ENCODE measurements at places on chromosomes 1 and 21. TPM values are rescaled to one million over a fixed set of nuclear protein-coding genes. Genes with fewer than 3 reads are reported as not detected.

GPX7 gene
- 10.2 TPM for total RNA-seq

GRCh38 chr1:62142496-62142895 lies 52.2 kb upstream of the L1TD1 start:
- H3K27ac ChIP-seq: no peak overlapping the region
- no peaks in the 10 kb centered on the region for H3K4me1 ChIP-seq
- no peak for DNase-seq
- H3K36me3 ChIP-seq: peaks cover 8% of the 10 kb centered on the region

PLPPR4 gene
- total RNA-seq: 1.2 TPM

DNA sequence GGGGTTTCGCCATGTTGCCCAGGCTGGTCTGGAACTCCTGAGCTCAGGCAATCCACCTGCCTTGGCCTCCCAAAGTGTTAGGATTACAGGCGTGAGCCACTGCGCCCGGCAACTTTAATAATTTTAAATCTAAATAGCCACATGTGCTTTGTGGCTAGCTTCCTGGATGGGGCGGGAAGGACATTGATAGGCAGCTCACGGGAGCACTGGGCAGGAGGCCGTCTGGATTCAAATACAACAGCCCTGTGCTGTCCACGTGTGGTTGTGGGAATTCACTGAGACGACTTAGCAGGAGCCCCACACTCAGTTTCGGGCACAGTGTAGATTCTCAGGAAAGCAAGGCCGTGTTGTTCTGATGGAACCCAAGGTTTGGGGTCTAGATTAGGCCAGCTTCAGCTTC lies 177.1 kb downstream of the ETS2 start:
- H3K4me3 ChIP-seq: no peak overlapping the region
- peaks cover 17% of the 10 kb centered on the region for H3K4me1 ChIP-seq
- no peaks in the 10 kb centered on the region for H3K36me3 ChIP-seq
- no peak for DNase-seq

DNA sequence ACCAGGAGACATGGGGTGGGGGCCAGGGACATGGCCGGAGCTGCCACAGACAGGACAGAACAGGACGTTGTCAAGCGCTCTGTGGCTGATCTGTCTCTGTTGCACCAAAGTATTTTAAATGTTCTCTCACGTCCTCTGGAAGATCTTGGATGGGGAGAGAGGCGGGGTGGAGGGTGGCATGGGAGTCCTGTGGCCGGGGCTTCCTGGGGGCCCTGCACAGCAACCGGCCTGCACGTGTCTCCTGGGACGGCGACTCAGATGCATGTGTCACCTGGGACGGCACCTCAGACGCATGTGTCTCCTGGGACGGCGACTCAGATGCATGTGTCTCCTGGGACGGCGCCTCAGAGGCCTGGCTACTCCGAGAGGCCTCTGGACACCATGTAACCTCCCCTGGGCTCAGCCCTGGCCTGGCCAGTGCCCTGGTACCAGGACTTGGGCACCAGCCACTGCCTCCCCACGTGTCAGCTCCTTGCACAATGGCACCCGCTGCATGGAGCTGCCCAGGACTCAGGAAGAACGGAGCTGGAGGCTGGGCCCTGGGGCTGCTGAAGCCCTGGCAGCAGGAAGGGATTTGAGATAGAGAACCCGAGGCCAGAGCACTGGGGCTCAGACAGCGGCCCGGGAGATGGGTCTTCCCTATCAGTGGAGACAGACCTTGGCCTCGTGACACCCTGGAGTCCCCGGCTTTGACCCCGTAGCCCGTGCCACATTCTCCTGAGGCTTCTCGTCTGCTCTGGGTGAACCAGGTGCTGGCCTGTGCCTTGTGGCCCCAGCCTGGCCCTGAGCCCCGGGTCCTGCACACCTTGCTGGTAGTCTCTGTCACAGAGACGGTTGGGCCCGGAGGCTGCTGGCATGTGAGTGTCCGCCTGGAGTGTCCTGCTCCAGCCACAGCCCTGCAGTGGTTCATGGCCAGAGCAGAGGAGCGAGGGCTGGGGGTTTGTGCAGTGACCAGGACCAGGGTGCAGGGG lies 14.7 kb upstream of the SLC19A1 start:
- H3K4me1 ChIP-seq: no peaks in the 10 kb centered on the region
- no peak for DNase-seq
- no peaks in the 10 kb centered on the region for H3K36me3 ChIP-seq
- no peaks in the 10 kb centered on the region for H3K27me3 ChIP-seq

- no peaks in the 10 kb centered on the region for H3K36me3 ChIP-seq
- H3K27me3 ChIP-seq: no peaks in the 10 kb centered on the region
These were observed 55.9 kb downstream of the NFIA start for GRCh38 chr1:61138305-61138704.

- no peak overlapping the region for H3K4me3 ChIP-seq
- DNase-seq: no peak
- H3K4me1 ChIP-seq: no peaks in the 10 kb centered on the region
These were observed 80.4 kb upstream of the SPATA6 start for GRCh38 chr1:48552420-48552819.

GRCh38 chr1:81550753-81551152 lies 250.0 kb upstream of the ADGRL2 start:
- peaks cover 11% of the 10 kb centered on the region for H3K4me1 ChIP-seq
- no peaks in the 10 kb centered on the region for H3K27me3 ChIP-seq
- no peak overlapping the region for H3K27ac ChIP-seq

DNA sequence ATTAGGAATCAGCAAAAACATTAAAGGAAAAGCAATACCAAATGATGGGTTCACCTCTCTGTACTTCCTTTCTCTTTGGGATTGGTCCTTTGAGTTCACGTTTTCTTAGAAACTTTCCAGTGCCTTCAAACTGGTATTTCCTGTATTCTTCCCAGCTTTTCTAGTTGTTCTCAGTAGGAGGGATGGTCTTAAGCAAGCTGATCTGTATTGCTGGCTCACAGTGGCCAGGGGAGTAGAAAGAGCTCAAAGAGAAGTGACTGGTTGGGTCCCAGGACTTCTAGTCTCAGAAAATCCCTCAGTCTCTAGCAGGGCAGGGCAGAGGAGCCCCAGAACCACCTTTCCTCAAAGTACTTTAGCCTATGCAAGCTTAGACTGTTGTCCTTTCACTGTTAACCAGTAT lies 10.1 kb upstream of the USP24 start:
- no peaks in the 10 kb centered on the region for H3K4me1 ChIP-seq
- DNase-seq: no peak
- no peaks in the 10 kb centered on the region for H3K27me3 ChIP-seq

DNA sequence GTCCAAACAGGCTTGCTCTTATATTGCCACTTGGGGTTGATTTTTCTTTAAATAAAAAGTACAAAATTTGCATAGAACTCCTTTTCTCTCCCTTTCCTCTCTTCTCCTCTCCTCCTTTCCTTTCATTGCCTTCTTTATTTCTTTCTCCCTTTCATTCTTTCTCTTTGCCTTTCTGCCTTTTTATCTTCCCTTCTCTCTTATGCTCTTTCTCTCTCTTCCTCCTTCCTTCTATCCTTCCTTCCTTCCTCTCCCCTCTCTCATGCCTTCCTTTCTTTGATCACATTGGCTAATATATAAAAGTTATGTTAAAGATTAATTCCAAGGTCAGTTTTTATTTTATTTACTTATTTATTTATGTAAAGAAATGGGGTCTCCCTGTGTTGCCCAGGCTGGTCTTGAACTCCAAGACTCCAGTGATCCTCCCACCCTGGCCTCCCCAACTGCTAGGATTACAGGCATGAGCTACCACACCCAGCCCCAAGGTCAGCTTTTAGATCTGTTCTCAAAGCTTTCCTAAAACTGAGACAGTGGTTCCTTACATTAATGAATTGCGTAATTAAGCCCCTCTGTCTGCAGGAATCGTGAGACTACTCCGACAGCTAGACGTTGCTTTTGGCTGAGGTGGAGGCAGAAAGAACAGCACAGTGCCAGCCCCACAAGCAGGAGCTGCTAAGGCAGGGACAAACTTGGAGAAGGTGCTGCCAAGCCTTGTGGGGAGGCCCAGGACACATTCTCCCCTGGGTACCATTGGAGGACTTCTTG lies 361.9 kb downstream of the SIPA1L2 start:
- no peak overlapping the region for H3K27ac ChIP-seq
- no peaks in the 10 kb centered on the region for H3K27me3 ChIP-seq
- H3K4me3 ChIP-seq: no peak overlapping the region

ZCCHC17 gene
- 21.7 TPM for total RNA-seq

TMEM52 gene
- not detected for total RNA-seq

- no peaks in the 10 kb centered on the region for H3K36me3 ChIP-seq
- no peak overlapping the region for H3K27ac ChIP-seq
- no peaks in the 10 kb centered on the region for H3K27me3 ChIP-seq
- DNase-seq: no peak
- H3K4me3 ChIP-seq: no peak overlapping the region
These were observed 256.6 kb downstream of the ST6GALNAC3 start for GRCh38 chr1:76330991-76331603.

CFHR3 gene
- not detected for total RNA-seq

DNA sequence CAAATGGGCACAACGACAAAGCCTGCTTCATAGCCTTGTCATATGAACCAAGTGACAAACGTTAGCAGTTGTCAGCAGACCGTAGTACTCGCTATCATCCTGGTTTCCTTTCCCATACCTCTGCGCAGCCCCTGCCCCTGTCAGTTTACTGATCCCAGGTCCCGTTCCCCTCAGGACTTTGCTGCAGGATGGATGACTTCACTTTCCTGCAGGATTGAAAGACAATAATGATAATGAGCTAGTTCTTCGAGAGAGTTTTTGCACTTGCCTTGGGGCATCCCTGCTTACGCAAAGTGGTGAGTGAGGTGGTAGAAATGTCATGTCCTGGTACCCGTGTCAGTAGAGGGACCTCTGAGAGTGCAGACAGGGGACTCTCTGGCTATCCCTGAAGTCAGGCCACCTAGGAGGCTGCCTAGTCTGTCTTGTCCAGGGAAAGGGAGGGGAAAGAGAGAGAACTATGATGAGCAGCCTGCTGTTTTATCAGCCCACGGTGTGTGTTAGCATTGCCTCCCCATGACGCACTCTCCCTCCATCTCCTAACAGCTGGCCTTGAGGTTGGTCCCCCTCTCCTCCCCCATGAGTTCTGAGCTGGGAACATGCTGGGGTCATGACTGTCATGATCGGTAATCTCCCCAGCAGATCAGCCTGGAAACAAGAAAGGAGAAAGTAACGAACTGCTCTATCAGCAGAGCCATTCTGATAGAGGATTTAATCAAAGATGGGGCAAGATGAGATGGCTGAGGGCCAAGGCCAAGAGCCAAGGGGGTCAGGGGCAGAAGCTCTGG lies 53.7 kb downstream of the ELK4 start:
- H3K4me3 ChIP-seq: no peak overlapping the region
- H3K27ac ChIP-seq: no peak overlapping the region
- no peak for DNase-seq
- H3K4me1 ChIP-seq: no peaks in the 10 kb centered on the region
- H3K27me3 ChIP-seq: no peaks in the 10 kb centered on the region

TMPRSS3 gene
- not detected for total RNA-seq

DNA sequence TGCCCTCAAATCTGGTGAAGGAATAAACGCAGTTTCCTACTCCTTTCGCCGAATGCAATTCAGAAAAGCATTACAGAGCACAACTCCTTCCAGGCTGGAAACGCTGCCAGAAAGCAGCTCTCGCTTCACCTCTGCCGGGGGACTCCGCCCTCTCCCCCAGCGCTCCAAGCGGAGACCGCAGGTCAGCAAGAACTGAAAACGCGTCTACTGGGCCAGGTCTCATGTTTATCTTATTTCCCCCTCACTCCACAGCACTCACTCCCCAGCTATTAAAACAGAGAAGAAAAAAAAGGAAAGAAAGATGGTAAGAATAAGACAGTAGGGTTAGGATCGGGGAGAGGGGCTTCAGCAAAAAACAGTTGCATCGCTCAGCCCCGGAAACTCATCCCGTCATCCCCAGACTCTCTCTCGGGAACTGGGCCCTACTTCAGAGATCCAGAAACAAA lies 833 bp upstream of the RCOR3 start:
- peak overlapping the region; percentile 94 for H3K4me3 ChIP-seq
- H3K27ac ChIP-seq: peak overlapping the region; percentile 98
- H3K36me3 ChIP-seq: no peaks in the 10 kb centered on the region
- H3K27me3 ChIP-seq: no peaks in the 10 kb centered on the region
- peaks cover 16% of the 10 kb centered on the region for H3K4me1 ChIP-seq
- peak; percentile 40 for DNase-seq

GRCh38 chr1:235883261-235883927 lies 16.7 kb upstream of the LYST start:
- peaks cover 20% of the 10 kb centered on the region for H3K4me1 ChIP-seq
- peak overlapping the region; percentile 66 for H3K4me3 ChIP-seq
- peak overlapping the region; percentile 12 for H3K27ac ChIP-seq
- no peaks in the 10 kb centered on the region for H3K36me3 ChIP-seq
- DNase-seq: peak; percentile 85

DNA sequence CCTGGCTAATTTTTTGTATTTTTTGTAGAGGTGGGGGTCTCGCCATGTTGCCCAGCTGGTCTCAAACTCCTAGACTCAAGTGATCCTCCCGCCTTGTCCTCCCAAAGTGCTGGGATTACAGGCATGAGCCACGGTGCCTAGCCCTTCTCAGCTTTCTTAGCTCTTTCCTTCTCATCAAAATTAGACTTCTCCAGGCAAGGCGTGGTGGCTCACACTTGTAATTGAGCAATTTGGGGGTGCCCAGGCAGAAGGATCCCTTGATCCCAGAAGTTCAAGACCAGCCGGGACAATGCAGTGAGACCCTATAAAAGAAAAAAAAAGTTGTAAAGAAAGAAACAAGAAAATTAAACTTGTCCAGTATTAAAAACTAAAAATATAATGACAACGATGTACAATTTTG lies 112.6 kb upstream of the ERRFI1 start:
- no peak overlapping the region for H3K4me3 ChIP-seq
- no peaks in the 10 kb centered on the region for H3K36me3 ChIP-seq
- no peak for DNase-seq
- H3K4me1 ChIP-seq: peaks cover 20% of the 10 kb centered on the region
- H3K27ac ChIP-seq: peak overlapping the region; percentile 94

DNA sequence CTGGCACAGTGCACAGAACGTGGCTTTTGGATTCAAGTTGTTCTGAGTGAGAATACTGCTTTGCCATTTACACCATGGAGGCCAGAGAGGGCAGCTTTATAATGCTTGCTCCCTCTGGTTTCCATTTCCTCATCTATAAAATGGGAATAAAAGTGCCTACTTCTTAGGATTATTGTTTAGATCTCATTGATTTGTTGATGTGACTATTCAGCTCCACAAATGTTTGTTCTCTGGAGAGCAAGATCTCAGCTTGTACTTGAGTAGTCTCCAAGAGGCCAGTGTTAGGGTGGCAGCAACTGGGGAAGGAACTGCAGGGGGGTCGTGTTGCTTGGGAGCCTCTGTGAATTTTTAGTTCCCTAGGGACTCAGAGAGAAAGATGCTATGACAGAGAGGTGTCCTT lies 55.2 kb downstream of the YARS1 start:
- DNase-seq: no peak
- H3K27me3 ChIP-seq: no peaks in the 10 kb centered on the region
- H3K27ac ChIP-seq: peak overlapping the region; percentile 38

- H3K36me3 ChIP-seq: no peaks in the 10 kb centered on the region
- peak overlapping the region; percentile 74 for H3K27ac ChIP-seq
- no peak overlapping the region for H3K4me3 ChIP-seq
These were observed 217.3 kb upstream of the SGIP1 start for GRCh38 chr1:66316464-66317247.

DNA sequence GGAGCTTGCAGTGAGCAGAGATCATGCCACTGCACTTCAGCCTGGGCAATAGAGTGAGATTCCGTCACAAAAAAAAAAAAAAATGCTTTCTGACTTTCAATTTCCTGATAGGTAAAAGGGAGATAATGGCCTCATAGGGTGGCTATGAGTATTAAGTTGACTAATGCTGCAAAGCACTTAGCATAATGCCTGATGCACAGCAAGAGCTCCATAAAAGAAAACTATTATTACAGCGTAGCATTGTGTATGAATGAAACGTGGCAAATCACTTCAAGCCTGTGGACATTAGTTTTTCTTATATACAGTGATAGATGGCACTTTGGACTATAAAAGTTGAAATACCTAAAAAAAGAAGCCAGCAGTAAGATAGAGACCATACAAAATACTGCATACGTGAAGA lies 16.8 kb downstream of the FNDC7 start:
- no peak overlapping the region for H3K27ac ChIP-seq
- H3K27me3 ChIP-seq: no peaks in the 10 kb centered on the region
- DNase-seq: no peak
